ENCODE measurements at places on chromosomes 12 and 14. TPM values are rescaled to one million over a fixed set of nuclear protein-coding genes. Genes with fewer than 3 reads are reported as not detected.

RDH16 gene
- total RNA-seq, result 1.6 TPM

RFX4 gene
- total RNA-seq, result not detected

SOAT2 gene
- total RNA-seq, result 0.80 TPM

LBHD2 gene
- total RNA-seq, result not detected

- H3K27me3 ChIP-seq, result no peaks in the 10 kb centered on the region
- no peaks in the 10 kb centered on the region for H3K36me3 ChIP-seq
- no peak overlapping the region for H3K27ac ChIP-seq
- DNase-seq, result no peak
- H3K4me1 ChIP-seq, result no peaks in the 10 kb centered on the region
Measured at GRCh38 chr12:121190523-121191031, 19.4 kb upstream of the P2RX4 start.

GRCh38 chr12:67794161-67794560 is 145.6 kb downstream of the DYRK2 start:
- DNase-seq, result no peak
- peaks cover 2% of the 10 kb centered on the region for H3K27me3 ChIP-seq
- H3K36me3 ChIP-seq, result peaks cover 5% of the 10 kb centered on the region
- H3K4me1 ChIP-seq, result peaks cover 2% of the 10 kb centered on the region
- no peak overlapping the region for H3K4me3 ChIP-seq

DNA sequence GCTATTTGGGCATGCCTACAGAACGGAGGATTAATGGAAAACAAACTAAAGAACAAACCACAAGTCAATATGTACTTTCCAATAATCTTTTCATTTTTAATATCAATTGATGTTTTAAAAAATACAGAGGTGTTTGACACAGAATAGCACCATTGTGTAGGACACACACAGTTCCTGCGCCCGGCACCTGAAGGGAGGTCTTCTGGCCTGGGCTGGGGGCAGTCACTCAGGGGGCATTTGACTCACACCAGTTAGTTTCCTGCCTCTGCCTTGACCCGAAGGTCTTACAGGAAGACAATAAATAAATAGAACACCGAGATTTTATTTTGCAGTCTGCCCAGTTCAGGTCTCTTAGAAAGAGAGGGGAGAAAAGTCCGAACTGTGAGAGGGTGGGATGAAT is 9.5 kb downstream of the TMEM106C start:
- no peaks in the 10 kb centered on the region for H3K27me3 ChIP-seq
- no peak overlapping the region for H3K4me3 ChIP-seq
- H3K36me3 ChIP-seq, result no peaks in the 10 kb centered on the region
- H3K4me1 ChIP-seq, result no peaks in the 10 kb centered on the region

- no peak overlapping the region for H3K4me3 ChIP-seq
- no peak for DNase-seq
Measured at GRCh38 chr12:12518919-12519318, 43.7 kb downstream of the DUSP16 start.

DNA sequence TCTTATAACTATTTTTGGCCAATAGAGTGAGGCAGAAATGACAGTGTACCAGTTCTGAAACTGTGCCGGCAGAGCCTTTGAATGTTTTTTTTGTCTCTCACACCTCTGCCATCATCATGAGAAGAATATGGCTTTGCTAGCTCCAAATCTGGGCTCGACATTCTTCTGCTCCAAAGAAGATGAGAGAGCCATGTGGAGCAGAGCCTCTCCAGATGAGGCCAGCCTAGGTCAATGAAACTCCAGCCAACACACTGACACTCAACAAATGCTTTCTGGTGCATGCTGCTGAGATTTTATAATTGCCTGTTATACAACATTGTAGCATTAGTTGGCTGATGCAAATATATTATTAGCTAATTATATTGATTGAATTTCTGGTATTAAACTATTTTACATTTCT is 154.7 kb downstream of the SLC38A4 start:
- no peaks in the 10 kb centered on the region for H3K4me1 ChIP-seq
- no peak for DNase-seq
- no peak overlapping the region for H3K27ac ChIP-seq
- H3K27me3 ChIP-seq, result no peaks in the 10 kb centered on the region
- H3K36me3 ChIP-seq, result peaks cover 18% of the 10 kb centered on the region

- H3K27ac ChIP-seq, result peak overlapping the region; percentile 82
- DNase-seq, result no peak
- H3K36me3 ChIP-seq, result peaks cover 11% of the 10 kb centered on the region
- H3K4me3 ChIP-seq, result no peak overlapping the region
Measured at GRCh38 chr12:8996682-8997405, 7.5 kb downstream of the KLRG1 start.

DNA sequence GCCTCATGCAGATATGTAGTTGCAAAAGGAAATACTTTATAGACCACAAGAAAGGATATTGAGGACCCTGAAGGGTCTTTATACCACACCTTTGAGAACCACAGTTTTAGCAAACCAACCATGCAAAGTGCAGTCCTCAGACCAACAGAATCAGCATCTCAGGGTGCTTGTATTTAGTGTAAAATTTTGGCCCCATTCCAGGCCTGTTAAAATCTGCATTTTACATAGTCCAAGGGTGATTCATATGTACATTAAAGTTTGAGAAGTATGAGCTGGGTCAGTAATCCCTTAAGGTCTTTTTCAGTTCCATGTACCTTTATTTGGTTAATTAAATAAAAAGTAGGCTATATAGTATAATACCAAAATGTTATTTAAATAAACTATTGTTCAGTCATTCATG is 91.2 kb downstream of the WNK1 start:
- H3K27me3 ChIP-seq, result no peaks in the 10 kb centered on the region
- no peak overlapping the region for H3K27ac ChIP-seq
- no peaks in the 10 kb centered on the region for H3K36me3 ChIP-seq
- H3K4me3 ChIP-seq, result no peak overlapping the region

DNA sequence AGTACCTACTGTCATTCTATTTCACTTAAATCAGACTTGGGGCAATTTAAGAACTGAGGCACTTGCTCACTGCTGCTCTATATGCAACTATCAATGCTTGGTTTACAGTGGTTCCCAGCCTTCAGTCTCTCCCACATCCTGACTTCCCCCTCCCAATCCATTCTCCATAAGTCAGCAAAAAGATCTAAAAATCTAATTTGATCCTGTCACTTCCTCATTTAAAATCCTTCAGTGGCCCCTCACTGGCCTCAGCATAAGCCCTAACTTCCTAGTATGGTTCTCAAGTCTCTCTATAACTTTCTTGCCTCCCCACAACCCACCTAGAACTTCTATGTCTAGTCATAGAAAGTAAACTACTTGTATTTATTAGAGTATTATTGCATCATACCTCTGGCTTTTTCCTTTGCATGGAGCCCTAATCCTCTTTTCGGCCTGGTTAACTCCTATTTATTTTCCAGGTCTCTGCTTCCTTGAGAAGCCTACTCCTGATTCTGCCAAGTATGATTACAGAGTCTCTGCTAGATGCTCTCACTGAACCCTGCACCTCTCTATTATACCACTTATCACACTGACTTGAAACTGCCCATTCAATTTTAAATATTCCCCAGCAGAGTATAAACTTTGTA is 130.6 kb downstream of the RALGAPA1 start:
- H3K4me3 ChIP-seq, result no peak overlapping the region
- DNase-seq, result no peak
- H3K4me1 ChIP-seq, result no peaks in the 10 kb centered on the region
- H3K27ac ChIP-seq, result no peak overlapping the region
- no peaks in the 10 kb centered on the region for H3K27me3 ChIP-seq

GRCh38 chr12:28885928-28886327 is 263.1 kb upstream of the FAR2 start:
- H3K4me3 ChIP-seq, result no peak overlapping the region
- H3K27me3 ChIP-seq, result peaks cover 1% of the 10 kb centered on the region
- no peak for DNase-seq
- no peaks in the 10 kb centered on the region for H3K36me3 ChIP-seq
- H3K4me1 ChIP-seq, result no peaks in the 10 kb centered on the region

- H3K27ac ChIP-seq, result no peak overlapping the region
- no peaks in the 10 kb centered on the region for H3K27me3 ChIP-seq
- H3K4me1 ChIP-seq, result no peaks in the 10 kb centered on the region
- DNase-seq, result no peak
- H3K4me3 ChIP-seq, result no peak overlapping the region
Measured at GRCh38 chr14:50383618-50384225, 13.0 kb downstream of the CDKL1 start.

DNA sequence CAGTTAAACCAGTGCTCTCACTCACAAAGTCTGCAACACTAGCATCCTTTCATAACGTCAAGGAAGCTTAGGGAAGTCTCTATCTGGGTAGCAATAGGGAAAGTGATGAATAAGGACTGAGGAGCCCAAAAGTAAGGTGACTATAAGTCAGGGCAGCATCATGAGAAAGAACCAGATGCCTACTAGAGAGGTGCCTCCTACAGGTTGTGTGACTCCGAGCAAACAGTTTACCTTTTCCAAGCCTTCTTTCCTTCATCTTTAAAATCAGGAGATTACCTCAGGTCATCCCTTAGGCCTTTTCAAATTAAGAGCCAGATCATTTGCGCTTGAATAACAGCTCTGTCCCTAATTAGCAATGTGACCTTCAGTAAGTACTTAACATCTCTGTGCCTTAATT is 40.2 kb downstream of the RTN1 start:
- H3K27me3 ChIP-seq, result peaks cover 27% of the 10 kb centered on the region
- H3K4me1 ChIP-seq, result no peaks in the 10 kb centered on the region
- no peaks in the 10 kb centered on the region for H3K36me3 ChIP-seq

GRCh38 chr14:99684410-99684934 is 374 bp downstream of the CYP46A1 start:
- H3K36me3 ChIP-seq, result no peaks in the 10 kb centered on the region
- no peak overlapping the region for H3K27ac ChIP-seq
- no peak overlapping the region for H3K4me3 ChIP-seq
- no peak for DNase-seq

DNA sequence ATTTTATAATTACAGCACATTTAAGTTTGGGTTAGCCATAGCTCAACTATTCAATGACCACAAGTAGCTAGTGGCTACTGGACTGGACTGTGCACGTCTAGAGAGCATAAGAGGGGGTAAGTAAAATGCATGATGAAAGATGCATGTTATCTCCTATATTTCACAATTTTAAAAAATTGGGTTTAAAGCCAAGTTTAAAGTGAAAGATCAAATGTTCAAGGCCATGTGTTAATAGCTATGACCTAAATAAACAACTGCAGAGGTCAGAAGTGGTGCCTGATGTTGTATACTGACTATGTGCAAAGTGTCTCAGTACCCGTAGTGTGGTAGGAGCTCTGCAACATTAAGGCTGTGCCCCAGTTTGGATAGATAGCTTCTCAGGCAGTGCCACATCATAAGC is 48.2 kb downstream of the BMP4 start:
- H3K27me3 ChIP-seq, result no peaks in the 10 kb centered on the region
- no peak for DNase-seq
- H3K4me3 ChIP-seq, result no peak overlapping the region
- H3K27ac ChIP-seq, result no peak overlapping the region
- no peaks in the 10 kb centered on the region for H3K4me1 ChIP-seq

DNA sequence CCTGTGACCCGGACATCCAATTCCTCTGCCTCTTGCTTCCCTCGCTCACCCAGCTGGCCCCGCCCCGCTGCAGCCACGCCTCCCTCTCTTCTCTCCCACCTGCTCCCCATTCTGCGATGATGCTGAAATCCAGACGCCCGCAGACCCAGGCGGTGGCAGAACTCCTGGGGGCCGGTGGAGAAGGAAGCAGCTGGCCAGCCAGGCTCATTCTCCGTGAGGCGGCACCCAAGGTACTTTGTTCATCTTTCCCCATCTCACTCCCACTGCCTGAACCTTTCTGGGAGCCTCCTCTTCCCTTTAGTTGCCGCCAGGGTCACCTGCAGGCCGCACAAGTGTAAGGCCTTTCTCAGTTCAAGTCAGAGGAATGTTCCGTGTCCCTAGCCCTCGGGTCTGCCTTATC is 35.7 kb downstream of the FOXN4 start:
- no peak overlapping the region for H3K27ac ChIP-seq
- H3K27me3 ChIP-seq, result peaks cover 3% of the 10 kb centered on the region
- peaks cover 11% of the 10 kb centered on the region for H3K36me3 ChIP-seq
- no peak for DNase-seq

GRCh38 chr14:82270286-82270685 is 736.6 kb upstream of the SEL1L start:
- no peak for DNase-seq
- H3K4me1 ChIP-seq, result no peaks in the 10 kb centered on the region
- H3K27me3 ChIP-seq, result no peaks in the 10 kb centered on the region
- no peak overlapping the region for H3K27ac ChIP-seq

DNA sequence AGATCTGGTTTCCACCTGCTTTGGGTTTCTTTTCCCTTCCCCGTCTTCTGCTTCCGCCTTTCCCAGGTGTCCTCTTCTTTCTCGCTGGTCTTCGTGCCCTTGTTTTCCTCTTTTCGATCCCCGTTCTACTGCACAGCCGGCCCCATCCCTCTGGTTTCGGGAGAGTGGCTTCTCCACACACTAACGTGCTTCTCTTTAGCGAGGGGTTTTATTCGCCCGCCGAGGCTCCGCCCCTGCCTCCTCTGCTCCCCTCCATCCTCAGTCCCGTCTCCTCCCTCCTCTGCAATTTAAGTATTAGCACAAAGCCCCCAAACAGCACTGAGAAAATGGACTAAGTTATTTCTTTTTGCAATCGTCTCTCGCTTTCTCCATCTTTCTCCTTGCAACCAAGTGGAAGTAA is at the start of gene SLC7A8:
Gene SLC7A8 (minus strand): TSS at position 182 of the 400 bp plus-strand sequence. CDS start 746 bp downstream, outside the sequence.
- no peak within 1 kb of the TSS for H3K4me3 ChIP-seq
- peaks cover 27% of the 10 kb centered on the region for H3K4me1 ChIP-seq
- peaks cover 15% of the 10 kb centered on the region for H3K27me3 ChIP-seq
- H3K27ac ChIP-seq, result no peak within 1 kb of the TSS

DNA sequence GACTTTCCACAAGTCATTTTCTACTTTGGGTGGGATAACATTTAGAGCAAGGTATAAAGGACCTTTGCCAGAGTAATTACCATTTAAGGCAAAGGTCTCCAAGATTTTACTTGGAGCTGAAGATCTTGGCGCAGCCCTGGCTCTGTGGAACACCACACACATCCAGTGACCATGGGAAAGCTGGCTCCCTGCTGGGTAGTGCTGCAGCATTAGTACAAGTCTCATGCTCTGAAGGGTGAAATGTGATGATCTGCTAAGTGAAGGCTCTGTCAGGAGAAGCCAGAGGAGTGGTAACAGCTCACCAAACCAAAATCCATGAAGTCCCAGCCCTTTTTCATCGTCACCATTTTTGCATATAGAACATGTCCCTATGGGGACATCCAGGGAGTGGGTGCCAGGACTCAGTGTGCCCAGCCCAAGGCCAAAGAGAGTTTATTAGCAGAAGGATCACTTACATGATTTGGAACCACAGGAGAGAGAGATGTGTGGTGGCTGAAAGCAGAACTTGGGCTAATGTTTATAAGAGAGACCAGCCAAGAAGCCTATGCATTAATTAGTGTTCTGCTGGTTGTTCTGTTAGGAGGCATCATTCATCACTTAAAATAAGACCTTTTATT is 110.7 kb downstream of the SLC38A6 start:
- no peaks in the 10 kb centered on the region for H3K27me3 ChIP-seq
- no peak overlapping the region for H3K27ac ChIP-seq
- no peak overlapping the region for H3K4me3 ChIP-seq
- no peak for DNase-seq
- no peaks in the 10 kb centered on the region for H3K4me1 ChIP-seq

DNA sequence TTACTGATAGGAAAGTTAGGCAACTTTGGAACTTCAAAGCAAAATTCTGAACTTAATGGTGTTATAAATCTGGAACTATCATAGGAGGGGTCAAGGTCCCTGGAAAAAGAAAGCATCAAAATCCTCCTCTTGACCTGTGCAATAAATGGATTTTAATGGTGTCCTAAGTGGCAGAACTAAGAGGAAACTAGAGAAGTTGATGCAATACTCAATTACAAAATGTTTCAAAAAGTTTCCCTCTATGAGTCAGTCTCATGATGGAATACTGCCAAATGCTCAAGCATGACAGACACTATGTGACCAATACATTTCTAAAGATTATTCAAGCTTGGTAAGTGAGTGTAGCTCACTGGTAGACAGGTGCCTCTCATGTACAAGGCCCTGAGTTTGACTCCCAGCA is 47.7 kb upstream of the ERGIC2 start:
- DNase-seq, result no peak
- H3K27me3 ChIP-seq, result peaks cover 16% of the 10 kb centered on the region
- no peak overlapping the region for H3K4me3 ChIP-seq
- H3K4me1 ChIP-seq, result peaks cover 3% of the 10 kb centered on the region
- H3K36me3 ChIP-seq, result peaks cover 2% of the 10 kb centered on the region
